ENCODE measurements at places on chromosomes 13 and 19. TPM values are rescaled to one million over a fixed set of nuclear protein-coding genes. Genes with fewer than 3 reads are reported as not detected.

- DNase-seq, result no peak
These were observed 60.7 kb downstream of the PAN3 start for GRCh38 chr13:28199089-28199488.

DNA sequence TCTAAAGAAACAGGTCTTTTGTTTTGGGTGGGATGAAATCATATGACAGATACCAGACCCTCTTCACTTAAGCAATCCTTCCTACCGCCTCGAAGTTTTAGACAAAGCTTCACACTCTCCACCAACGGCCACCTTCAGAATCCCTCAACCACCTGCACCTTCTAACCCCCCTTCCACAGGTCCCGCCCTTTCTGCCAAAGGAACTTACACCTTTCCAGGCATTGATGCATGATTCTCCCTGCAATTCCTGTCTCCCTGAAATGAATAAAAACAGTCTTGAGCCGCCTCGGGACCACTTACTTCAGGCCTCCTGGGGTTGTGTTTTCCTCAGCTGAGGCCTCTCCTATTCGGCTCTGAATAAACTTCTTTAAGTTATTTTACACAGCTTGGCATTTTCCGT lies 859 bp downstream of the ZNF433 start:
- no peak for DNase-seq

- DNase-seq, result peak; percentile 56
These were observed 53.0 kb upstream of the ZNF254 start for GRCh38 chr19:24033963-24034342.

DNA sequence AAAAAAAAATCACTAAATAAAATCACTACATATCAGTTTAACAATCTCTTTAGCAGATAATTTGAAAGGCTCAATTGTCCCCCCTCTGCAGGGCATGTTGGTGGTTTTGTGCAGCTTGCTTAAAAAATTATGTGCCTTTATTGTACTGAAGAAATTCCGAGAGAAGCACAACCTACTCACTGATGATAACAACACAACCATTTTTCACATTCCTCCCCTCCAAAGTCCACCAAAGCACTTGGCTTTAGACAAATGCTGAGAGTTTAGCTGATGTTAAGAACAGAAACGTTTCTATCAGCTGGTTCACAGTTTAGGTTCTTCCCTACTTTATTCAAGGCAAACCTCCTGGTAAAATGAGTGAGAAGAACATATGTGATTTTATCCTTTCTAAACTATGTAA lies 923 bp downstream of the DOCK9 start:
- DNase-seq, result no peak

DNA sequence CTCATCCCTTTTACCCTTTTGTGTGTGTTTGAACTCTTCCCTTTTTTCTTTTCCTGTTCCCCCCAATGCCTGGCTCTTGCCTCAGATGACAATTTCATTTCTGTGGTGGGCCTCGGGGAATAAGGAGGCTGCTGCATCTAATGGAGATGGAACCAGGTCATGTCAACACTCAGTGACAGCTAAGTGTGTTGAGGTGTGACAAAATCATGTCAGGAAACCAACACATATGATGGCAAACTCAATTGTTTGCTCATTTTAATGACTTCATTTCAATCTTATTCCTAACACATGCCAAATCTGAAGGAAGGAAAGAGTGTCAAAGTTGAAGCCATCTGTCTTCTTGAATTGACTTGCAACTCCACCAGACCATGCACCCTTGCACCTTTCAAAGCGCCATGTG lies 36.7 kb downstream of the TNFSF11 start:
- no peak for DNase-seq

GRCh38 chr19:48419158-48419920 lies 25.9 kb downstream of the GRIN2D start:
- peak; percentile 87 for DNase-seq

DNA sequence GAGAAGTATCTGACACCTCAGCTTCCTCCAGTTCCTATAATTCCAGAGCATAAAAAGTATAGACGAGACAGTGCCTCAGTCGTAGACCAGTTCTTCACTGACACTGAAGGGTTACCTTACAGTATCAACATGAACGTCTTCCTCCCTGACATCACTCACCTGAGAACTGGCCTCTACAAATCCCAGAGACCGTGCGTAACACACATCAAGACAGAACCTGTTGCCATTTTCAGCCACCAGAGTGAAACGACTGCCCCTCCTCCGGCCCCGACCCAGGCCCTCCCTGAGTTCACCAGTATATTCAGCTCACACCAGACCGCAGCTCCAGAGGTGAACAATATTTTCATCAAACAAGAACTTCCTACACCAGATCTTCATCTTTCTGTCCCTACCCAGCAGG lies 3.1 kb downstream of the KLF5 start:
- DNase-seq, result no peak

DNA sequence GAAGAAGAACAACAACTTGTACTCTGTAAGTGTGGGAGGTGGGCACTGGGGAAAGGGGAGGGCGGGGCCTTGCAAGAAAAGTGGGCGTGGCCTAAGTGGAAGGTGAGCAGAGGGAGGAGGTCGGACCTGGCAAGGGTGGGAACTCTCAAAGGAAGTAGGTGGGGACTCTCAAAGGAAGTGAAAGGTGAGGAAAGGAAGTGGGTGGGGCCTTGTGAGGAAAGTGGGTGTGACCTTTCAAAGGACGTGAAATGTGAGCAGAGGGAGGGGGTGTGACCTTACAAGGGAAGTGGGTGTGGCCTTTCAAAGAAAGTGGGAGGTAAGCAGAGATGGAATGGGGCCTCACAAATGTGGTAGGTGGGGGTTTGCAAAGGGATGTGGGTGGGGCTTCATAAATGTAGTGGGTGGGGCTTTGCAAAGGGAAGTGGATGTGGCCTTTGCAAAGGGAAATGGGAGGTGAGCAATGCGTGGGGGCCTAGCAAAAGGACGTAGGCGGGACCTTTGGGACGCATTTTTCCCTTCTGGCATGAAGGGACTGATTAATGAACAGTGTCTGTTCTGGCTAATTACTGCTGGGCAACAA lies 25.9 kb downstream of the ACSBG2 start:
- DNase-seq, result peak; percentile 71

Gene ASF1B
- total RNA-seq, result 70.4 TPM

DNA sequence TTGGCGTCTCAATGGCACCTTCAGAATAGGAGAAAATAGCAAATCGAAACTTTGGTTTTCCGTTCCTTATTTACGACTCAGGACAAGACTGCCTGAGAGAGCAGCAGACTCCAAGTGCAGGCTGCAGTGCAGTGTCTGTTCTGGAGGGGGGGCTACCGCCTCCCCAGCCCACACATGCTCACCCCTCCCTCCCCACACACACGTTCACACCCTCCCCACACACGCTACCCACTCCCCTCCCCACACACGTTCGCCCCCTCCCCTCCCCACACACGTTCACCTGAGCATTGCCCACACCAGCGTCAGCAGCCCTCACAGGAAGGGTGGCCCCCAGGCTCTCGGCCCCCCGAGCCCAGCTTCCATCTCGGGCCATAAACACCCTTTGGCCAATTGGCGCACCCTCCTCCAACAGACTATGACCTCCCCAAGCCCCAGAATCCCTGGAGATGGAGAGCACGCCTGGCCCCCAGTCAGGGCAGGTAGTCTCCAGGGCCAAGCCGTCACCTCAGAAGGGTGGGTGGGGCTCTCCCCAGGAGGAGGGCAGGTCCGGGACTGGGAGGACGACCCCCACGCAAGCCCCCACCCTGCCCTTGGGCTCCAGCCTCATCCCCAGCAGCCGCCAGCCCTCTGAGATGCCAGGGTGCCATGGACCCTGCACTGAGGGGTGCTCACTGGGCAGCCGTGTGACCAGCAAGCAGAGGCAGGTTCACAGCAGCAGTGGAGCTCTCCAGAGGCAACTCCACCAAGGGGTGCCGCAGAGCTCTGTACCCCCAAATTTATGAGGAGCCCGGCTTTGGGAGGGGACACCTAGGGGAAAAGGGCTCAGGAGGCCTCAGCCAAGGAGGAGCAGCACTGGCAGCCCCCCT lies 27.5 kb downstream of the RASA3 start:
- DNase-seq, result peak; percentile 5

GRCh38 chr19:2035590-2035991 lies 15.5 kb downstream of the MKNK2 start:
- DNase-seq, result no peak

- DNase-seq, result no peak
These were observed 238.2 kb downstream of the B3GLCT start for GRCh38 chr13:31437975-31438374.

DNA sequence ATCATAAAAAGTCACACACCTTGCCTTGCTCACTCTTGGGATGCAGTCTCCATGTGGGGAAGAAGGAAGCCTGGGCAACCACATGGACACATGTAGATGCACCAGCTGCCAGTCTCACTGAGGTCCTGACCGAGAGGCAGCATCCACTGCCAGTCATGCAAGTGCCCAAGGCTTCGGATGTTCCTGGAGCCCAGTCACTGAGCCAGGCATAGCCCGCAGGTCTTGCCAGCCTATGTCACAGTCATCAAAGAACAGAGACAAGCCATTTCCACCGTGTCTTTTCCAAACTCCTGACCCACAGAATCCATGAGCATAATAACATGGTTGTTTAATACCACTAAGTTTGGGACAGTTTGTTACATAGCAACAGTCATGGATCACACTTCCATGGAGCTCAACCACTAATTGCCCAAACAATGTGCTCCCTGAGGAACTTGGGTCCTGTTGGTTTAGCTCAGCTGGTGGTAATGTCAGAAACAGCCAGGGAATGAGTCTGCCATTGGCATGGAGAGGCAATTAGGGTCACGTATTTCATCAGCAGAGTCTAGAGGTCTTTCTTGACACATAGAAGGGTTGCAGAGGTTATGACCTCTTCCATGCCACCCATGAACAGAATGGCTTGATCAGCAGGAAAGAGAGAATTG lies 21.5 kb downstream of the STARD13 start:
- no peak for DNase-seq

DNA sequence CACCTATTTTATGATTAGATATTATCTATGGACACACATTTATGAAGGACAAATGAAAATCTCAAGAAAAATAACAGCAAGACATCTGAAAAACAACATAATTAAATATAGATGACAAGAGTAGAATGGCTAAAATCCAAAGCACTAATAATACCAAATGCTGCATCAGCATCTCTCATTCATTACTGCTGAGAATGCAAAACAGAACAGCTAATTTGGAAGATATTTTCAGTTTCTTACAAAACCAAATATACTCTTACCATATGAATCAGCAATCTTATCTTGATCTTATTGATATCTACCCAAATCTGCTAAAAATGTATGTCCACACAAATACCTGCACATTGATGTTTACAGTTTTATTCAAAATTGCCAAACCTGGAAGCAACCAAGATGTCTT lies 829.1 kb upstream of the MIR17HG start:
- DNase-seq, result no peak

DNA sequence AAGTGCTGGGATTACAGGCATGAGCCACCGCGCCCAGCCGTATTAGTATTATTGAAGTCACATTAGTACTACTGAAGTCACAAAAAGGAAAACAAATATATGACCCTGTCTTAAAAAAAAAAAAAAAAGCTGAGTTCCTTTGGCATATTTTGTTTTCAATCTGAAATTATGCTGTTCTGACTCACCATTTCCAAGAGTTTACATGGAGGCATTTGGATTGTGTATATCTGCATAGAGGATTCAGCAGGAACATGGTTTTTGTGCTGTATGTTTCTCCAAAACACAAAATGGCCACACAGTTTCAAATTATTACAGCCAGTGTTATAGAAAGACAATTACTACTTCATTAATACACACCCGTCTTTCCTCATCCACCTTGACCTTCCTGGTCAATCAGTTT lies 103.5 kb upstream of the TSC22D1 start:
- no peak for DNase-seq

Measured in activated CD4-positive, alpha-beta T cell treated with anti-CD3 and anti-CD28 coated beads for 36 hours (primary cell).